RCC 7860 (cell line): ENCODE measurements at places on chromosomes 4 and X.

DNA sequence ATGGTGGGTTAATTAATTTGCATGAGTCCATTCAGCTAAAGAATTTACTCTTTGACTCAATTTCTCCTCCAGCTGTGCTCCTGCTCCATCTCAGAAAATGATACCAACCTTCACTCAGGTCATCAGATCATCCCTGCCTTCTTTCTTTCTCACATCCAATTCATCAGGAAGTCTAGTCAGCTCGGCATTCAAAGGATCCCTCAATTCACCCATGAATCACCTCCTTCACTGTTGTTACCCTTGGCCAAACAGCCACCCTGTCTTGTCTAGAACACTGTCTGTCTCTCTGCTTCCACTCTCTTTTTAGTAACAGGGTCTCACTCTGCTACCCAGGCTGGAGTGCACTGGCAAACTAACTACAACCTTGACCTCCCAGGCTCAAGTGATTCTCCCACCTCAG lies 337.4 kb upstream of the SFRP2 start:
- DNase-seq = no peak

- no peak for DNase-seq
Observed at GRCh38 chr4:30939684-30940083, 219.5 kb downstream of the PCDH7 start.

DNA sequence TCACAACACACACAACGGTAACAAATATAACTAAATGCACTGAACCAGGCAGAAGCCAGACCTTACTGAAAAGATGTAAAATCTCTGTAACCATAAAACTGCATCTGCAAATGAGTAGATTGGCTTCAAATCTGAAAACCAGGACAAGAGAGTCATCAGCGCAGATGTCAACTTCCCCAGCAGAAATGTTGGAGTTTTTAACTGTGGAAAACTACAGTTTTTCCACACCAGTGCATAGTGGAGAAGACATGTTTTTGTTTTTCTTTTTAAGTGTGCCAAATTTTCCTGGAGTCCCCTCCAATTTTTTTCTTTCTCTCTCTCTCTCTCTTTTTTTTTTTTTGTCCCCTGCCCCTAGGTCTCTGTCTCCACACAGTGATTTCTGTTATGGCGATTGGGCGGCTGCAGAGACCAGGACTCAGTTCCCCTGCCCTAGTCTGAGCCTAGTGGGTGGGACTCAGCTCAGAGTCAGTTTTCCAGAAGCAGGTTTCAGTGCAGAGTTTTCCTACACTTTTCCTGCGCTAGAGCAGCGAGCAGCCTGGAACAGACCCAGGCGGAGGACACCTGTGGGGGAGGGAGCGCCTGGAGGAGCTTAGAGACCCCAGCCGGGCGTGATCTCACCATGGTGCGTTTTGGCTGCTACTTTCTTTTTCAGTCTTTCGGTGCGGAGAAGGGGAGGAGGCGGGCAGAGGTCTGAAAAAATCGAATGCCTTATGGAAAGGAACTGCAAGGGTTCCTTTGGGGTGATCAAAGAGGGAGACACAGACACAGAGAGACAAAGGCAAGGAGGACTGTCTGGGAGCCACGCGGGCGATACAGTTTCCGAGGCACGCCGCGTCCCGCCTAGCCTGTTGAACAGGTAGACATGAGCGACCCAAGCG lies at the start of gene GUCY1A1:
Gene GUCY1A1, plus strand, starts transcription at position 505 of the 878 bp plus-strand sequence. CDS start 30,020 bp downstream, outside the sequence.
- DNase-seq = no peak

GRCh38 chr4:32207456-32207855 lies 1487.3 kb downstream of the PCDH7 start:
- DNase-seq = no peak

- DNase-seq = no peak
Observed at GRCh38 chrX:30888526-30889146, 418 bp downstream of the TAB3 start.
